Caudate nucleus (tissue), 63 donors: ENCODE measurements at places on chromosomes 12 and 14.

GRCh38 chr14:33720284-33720787, 230.5 kb downstream of the EGLN3 start:
- no peak for DNase-seq

GRCh38 chr14:23147676-23148075, 28.6 kb upstream of the CEBPE start:
- no peak for DNase-seq

GRCh38 chr12:15590180-15590826, 198.9 kb downstream of the EPS8 start:
- peak; percentile 39 for DNase-seq

GRCh38 chr14:69038455-69039287, 59.6 kb upstream of the ACTN1 start:
- DNase-seq = no peak

GRCh38 chr12:95114766-95115405, 41.5 kb upstream of the NR2C1 start:
- DNase-seq = no peak
